NCI-H524 (cell line): ENCODE measurements at places on chromosomes 2 and 18.

- no peak for DNase-seq
These were observed 60.0 kb upstream of the OTOS start for GRCh38 chr2:240200230-240201051.

GRCh38 chr2:32358111-32358482, 1.3 kb downstream of the BIRC6 start:
- no peak for DNase-seq

DNA sequence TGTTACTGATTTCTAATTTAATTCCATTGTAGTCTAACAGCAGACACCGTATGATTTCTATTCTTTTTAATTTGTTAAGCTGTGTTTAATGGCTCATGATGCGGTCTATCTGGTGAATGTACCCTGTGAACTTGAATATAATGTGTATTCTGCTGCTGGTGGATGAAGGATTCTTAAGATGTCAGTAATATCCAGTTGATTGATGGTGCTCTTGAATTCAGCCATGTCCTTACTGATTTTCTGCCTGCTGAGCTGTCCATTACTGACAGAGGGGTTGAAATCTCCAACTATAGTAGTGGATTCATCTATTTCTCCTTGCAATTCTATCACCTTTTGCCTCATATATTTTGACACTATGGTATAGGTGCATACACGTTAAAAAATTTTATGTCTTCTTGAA, 373.3 kb upstream of the RAB12 start:
- DNase-seq: no peak

DNA sequence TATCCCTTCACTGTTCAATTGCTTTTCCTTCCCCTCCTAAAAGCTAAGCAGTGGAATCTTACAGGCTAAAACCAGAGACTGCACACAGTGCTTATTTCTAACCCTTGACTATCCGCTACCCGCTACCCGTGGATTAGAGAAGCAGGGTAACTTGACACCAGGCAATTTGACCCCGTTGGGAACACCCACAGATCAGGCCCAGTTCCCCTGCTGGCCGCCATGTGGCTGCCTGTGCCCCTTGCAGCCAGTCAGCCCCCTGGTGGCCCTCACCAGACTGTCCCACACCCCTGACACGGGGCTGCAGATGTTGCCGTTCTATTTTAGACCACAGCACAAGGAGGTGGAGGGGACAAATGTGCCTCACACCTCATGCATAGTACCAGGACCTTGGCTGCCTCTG, 74.8 kb downstream of the TXNL1 start:
- DNase-seq: peak; percentile 72

DNA sequence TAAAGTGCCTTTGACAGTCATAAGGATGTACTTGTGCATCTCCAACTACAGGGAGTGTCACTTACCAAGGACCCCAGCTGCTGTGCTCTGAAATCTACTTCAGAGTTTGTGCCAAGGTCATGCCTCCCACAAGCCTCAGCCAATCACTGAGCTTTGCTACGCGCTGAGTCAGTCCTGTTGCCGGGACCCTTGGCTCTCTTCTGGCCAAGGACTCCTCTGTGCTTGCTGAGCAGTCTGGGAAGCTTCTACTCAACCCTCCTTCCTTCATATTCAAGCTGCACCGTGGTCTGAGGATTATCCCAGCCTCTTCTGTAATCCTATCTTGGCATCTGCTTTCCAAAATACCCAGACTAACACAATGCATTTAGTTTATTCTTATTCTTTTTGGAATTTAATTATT, 398.9 kb upstream of the FANCL start:
- peak; percentile 91 for DNase-seq

DNA sequence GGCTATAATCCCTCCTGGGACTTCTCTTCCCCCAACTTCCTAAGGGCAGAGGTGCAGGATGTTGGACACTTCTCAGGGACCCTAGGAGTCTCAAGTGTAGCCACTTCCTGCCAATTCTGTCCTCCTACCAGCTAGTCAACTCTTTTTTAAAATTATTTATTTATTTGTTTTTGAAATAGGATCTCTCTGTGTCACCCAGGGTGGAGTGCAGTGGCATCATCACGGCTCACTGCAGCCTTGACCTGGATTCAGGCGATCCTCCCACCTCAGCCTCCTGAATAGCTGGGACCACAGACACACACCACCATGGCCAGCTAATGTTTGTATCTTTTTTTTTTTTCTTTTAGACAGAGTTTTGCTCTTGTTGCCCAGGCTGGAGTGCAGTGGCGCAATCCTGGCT, 11.5 kb downstream of the SFTPB start:
- no peak for DNase-seq

- DNase-seq: no peak
These were observed 9.8 kb downstream of the FEV start for GRCh38 chr2:218975060-218975777.

GRCh38 chr2:26696351-26696816, 3.9 kb downstream of the KCNK3 start:
- no peak for DNase-seq

DNA sequence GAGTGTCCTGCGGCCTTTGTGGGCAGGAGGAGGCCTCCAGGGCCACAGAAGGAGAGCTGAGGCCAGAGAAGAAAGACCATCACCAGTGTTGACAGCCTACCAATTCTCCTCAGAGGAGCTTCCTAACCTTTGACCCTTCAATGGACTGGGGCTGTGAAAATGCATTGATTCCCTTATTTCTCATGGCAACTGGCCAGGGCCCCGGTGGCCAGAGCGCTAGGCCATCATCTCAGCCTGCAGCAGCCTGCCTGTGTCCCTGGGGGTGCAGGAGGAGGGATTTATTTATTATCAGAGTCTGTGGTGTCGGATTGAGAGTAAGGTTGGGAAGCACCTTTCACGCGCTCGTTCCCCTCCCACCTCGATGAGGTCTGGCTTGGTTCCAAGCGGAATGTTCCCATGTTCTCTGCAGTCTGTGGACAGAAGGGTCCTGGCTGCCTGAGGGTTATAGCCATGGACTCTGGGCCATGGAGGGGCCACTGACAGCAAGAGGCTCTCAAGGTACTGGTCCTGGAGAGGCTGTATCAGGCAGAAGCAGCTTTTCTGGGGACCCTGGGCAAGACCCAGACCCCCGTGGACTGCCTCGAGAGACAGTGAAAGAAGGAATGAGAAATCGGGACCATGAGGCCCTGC, 53.8 kb downstream of the CYP27C1 start:
- DNase-seq: no peak

DNA sequence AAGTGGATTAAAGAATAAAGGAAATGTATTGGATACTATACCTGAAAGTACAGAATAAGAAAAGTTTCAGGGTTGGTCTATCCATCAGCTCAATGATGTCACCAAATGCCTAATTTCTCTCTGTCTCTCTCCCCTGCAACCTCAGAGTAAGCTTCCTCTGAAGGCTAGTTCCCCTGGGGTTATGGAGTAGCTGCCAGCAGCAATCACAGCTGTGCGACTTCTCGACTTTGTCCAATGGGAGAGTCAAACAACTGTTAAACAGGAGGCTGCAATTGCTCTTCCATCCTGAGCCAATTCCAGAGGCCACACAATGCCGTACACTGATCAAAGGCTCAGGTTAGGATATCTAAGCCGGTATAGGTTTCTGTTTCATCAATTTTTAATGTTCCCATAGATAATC, 95.3 kb upstream of the FANCL start:
- peak; percentile 78 for DNase-seq

DNA sequence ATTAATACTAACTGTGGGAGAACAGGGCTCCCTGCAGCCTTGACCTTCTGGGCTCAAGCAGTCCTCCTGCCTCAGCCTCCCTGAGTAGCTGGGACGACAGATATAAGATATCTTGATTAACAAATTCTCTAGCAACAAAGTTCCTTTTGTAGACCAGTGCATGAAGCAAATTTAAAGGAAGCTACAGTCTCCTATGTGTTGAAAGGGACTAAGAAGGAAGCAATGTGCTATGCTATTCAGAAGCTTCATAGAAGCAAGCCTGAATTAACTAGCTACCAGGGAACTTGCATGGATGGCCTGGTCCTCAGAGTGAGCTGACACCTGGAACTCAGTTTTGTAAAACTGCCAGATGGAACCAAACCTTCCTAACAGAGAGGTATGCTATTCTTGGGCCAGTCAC, 33.2 kb downstream of the RAPH1 start:
- no peak for DNase-seq

- no peak for DNase-seq
These were observed 146.3 kb downstream of the TDRD15 start for GRCh38 chr2:21270083-21270491.

DNA sequence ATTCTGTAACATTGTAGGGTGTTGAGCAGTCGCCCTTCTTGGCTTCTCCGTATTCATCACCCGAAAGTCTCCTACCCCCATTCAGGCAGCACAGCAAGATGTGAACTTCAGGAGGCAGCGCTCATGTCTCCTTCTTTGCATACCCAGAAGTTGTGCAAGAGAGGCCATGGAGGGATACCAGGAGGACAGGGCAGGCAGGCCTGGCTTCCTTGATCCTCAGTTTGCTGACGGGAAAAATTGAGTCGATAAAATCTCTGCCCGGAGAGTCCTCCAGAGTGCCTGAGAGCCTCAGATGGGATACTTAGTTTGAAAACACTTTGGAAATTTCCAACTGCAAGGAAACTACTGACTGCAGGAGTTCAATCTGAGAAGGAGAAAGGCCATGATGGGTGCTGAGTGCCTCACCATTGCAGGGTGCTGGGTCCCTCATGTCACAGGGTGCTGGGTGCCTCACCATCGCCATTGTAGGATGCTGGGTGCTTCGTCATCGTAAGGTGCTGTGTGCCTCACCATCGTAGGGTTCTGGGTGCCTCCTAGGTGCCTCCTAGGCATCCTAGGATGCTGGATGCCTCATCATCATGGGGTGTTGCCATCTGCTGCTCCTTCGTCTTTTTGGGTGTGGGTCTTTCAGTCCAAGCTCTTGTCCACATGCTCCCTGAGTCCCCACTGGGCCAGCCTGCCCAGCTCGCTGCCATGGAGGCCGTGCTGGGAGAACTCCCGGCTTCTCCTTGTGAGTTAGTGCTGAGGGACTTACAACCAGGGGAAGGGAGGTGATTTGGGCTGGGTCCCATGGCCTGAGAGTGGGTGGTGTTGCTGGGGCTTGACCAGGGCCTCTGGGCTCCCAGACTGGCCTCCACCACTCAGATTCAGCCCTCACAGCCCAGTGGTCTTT, 162.4 kb downstream of the DDX1 start:
- DNase-seq: no peak

DNA sequence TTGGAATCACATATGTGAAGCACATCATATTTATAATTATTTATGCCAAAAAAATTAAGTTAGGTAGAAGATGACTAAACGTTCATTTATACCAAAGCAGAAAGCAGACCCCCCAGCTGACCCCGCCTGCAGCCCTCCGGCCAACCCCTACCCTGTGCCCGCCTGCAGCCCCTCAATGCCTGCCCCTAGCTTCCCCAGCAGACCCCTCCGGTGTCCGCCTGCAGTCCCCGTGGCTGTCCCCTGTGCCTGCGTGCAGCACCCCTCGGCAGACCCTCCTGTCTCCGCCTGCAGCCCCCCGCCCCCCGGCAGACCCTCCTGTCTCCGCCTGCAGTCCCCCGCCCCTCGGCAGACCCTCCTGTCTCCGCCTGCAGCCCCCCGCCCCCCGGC, 136.2 kb downstream of the NFATC1 start:
- DNase-seq: no peak

DNA sequence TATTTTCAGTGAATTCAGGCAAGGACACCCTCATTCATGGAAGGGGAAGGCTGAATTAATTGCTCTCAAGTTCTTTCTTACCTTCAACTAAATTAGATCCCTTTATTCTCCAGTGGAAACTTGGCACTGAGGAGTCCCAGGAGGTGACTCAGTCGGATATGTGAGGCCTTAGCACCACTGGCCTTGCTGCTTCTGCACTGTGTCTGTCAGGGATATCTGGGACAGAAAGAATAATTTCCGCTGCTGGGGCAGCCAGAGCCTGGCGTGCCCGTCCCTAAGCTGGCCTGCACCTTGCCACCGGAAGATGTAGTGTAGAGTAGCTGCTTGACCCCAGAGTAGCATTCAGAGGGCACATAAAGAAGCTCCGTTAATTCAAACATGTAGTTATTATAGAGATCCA, 53.4 kb downstream of the LIMS1 start:
- no peak for DNase-seq

- DNase-seq: no peak
These were observed 75.2 kb downstream of the EIPR1 start for GRCh38 chr2:3302421-3302750.

DNA sequence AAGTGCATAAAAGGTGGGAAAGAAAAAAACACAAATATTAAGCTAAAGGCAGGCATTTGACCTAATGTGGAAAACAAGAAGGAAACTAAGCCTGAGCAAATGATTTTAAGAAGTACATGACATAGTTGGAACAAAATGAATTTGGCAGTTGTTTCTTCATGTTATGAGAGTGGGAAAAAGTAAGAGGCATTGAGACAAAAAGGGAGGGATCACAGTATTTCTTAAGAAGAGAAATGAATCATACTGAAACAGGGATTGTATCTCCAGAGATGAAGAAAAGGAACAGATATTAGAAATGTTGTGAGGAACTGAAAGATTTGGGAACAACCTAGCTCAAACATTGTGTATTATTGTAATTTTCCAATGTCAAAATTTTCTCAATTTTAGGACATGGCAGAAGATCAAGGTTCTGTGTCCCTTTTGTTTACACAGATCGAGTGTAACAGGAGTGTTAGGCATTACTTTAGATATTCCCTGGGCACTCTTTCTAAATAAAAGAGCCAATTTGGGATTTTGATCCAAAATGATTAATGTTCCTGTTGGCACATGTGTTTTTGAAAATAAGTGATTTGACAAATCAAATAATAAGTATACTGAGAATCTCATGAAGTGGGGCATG, 98.6 kb downstream of the CALCRL start:
- DNase-seq: no peak

- DNase-seq: peak; percentile 59
These were observed 112.8 kb downstream of the CAPN13 start for GRCh38 chr2:30694286-30695055.

DNA sequence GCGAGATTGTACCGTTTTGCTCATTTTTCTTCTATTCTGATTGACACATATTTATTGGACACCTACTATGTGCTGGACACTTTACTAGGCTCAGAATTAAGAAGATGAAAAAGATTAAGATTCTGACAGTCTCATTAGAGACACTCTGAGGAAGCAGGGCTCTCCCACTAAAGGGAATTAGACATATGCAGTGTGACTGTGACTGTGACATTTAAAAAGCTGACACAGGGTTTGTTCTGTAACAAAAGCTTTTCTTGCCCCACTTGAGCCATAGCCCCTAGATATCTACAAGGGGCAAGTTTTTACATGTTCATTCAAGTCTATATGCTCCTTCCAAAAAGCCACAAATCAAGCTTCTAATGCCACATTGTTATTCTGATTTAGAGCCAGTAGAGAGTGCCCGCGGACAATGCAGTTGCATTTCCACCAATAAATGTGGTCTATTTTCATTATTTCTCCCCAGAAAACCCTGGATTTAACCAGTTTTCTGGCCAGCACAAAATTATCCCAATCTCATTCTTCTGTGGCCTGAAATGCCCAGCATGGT, 9.8 kb downstream of the ARHGAP25 start:
- DNase-seq: no peak
